Spinal cord (tissue), 10 donors: ENCODE measurements at places on chromosomes 13 and 19. TPM values are rescaled to one million over a fixed set of nuclear protein-coding genes. Genes with fewer than 3 reads are reported as not detected.

- DNase-seq, result no peak
Measured at GRCh38 chr13:113554333-113554700, 30.2 kb upstream of the TFDP1 start.

DNA sequence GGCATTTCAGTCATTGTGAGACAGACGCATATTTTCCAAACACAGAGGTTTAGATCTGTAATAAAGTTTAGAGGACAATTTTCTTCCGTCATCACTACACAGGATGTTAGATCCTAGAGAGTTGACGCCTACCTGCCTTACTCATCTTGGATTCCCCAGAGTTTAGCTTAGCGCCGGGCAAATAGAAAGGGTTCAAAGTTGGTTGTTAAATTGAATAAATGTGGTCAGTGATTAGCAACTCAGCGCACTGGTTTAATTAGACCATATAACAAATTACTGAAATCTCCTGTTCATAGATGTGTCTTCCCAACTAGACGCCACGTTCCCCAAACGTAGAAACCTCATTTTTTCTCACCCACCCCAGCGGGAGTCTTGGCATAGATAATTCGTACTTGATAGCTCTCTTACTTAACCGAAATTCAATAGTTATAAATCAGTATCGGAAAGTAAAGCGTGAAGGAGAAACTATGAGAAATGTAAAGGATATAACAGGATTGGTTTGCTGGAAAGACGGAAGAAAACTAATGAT is 726 bp upstream of the UFM1 start:
- peak; percentile 53 for DNase-seq

DNA sequence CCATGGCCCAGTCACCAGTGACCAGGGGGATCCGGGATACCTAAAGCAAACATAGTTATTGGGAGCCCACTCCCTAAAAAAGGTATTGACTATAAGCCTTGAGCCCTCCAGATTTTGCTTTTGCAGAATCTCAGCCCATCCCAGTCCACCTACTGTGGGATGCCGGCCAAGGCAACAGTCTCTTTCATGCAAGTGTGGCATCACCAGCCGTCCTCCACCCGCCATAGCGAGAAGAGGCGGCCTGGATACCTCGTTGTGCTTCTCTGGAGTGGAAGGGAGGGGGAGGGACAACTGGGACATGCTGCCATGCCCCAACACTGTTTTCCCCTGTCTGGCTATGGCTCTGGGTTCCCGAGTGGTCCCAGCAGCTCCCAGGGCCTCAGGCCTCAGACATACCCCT is 123.4 kb downstream of the DPF1 start:
- no peak for DNase-seq

Gene SLC10A2
- total RNA-seq, result 0.30 TPM

- DNase-seq, result no peak
Measured at GRCh38 chr19:49907745-49908446, 11.2 kb upstream of the IL4I1 start.

DNA sequence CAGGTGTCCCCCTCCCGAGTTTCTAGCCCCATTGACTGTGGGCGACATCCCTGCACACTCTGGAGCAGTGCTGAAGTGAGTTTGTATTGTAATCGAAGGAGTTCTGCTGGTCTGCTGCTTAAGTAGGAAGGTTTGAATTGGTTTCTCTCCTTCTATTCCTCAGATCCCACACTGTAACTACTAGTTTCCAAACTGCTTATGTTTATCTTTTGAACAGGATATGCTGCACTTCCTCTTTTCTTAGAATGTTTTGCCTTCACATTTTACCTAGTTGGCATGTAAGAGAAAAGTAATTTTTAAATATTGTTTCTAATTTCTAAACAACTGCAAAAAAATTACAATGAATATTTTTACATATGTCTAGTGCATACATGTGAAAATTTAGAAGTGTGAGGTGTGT is 511.8 kb downstream of the KLF12 start:
- DNase-seq, result no peak

- peak; percentile 60 for DNase-seq
Measured at GRCh38 chr19:3618144-3618810, 8.3 kb downstream of the CACTIN start.
